ENCODE measurements at places on chromosomes 4 and X.
A peak's percentile ranks its signal among the peaks of the same experiment; 100 is the strongest.

- DNase-seq, result no peak
These were observed 3.4 kb downstream of the GALNT7 start for GRCh38 chr4:173171987-173172386.

- DNase-seq, result peak; percentile 21
These were observed 62.3 kb upstream of the ADRA2C start for GRCh38 chr4:3703677-3704521.

DNA sequence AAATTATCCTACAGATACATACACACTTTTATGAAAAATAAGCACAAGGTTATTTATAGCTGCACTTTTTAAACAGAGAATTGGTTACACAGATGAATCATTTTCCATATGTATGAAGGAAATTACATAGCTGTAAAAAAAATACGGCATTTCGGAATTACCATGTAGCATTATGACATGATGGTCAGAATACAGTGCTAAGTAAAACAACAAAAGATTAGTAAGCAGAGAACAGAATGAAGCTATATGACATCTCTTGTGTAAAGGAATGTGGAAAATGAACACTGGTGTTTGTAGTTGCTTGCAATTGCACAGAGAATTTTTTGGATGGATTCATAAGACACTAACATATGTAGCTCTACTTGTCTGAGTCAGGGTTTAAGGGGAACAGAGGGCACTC lies 1222.0 kb upstream of the PRKX start:
- no peak for DNase-seq

GRCh38 chr4:188941524-188942119 lies 802.4 kb downstream of the TRIML1 start:
- DNase-seq, result peak; percentile 65

GRCh38 chr4:176238157-176238610 lies 30.8 kb downstream of the ASB5 start:
- no peak for DNase-seq

- no peak for DNase-seq
These were observed 47.2 kb downstream of the NELFA start for GRCh38 chr4:1961563-1961962.

GRCh38 chr4:121696581-121697461 lies at the start of gene ANXA5:
TSS of gene ANXA5 (minus strand) at chr4:121696980. CDS start at chr4:121696589, 391 bp downstream.
- DNase-seq, result peak; percentile 91

- DNase-seq, result no peak
These were observed 51.0 kb upstream of the CFAP47 start for GRCh38 chrX:35868501-35868900.

GRCh38 chr4:83731609-83732008 lies 195.7 kb downstream of the GPAT3 start:
- DNase-seq, result no peak
